ENCODE measurements at places on chromosomes 3 and 15. TPM values are rescaled to one million over a fixed set of nuclear protein-coding genes. Genes with fewer than 3 reads are reported as not detected.

AADACL2 gene
- total RNA-seq, result not detected

TRIM42 gene
- not detected for total RNA-seq

SPINK8 gene
- total RNA-seq, result not detected

LIPH gene
- 25.9 TPM for total RNA-seq

UQCRC1 gene
- 132 TPM for total RNA-seq

BFSP2 gene
- total RNA-seq, result not detected

MCTP2 gene
- total RNA-seq, result 36.3 TPM

MFAP1 gene
- 11.5 TPM for total RNA-seq

CCDC9B gene
- total RNA-seq, result 69.7 TPM

ATP2C1 gene
- total RNA-seq, result 131 TPM

ACKR4 gene
- total RNA-seq, result 7.2 TPM

PSMA4 gene
- 48.2 TPM for total RNA-seq

CASR gene
- total RNA-seq, result not detected

THAP10 gene
- total RNA-seq, result 2.0 TPM

FEZF2 gene
- not detected for total RNA-seq
